ENCODE measurements at places on chromosomes 11 and 22.

- DNase-seq = no peak
Observed at GRCh38 chr11:16899708-16900303, 114.4 kb downstream of the PLEKHA7 start.

GRCh38 chr11:35088676-35089075 lies 50.3 kb upstream of the CD44 start:
- DNase-seq = no peak

- DNase-seq = no peak
Observed at GRCh38 chr11:92545906-92546471, 321.4 kb downstream of the FAT3 start.

- DNase-seq = no peak
Observed at GRCh38 chr11:116989184-116989583, 109.0 kb downstream of the SIK3 start.

GRCh38 chr11:109130910-109131309 lies 291.1 kb upstream of the C11orf87 start:
- DNase-seq = no peak

DNA sequence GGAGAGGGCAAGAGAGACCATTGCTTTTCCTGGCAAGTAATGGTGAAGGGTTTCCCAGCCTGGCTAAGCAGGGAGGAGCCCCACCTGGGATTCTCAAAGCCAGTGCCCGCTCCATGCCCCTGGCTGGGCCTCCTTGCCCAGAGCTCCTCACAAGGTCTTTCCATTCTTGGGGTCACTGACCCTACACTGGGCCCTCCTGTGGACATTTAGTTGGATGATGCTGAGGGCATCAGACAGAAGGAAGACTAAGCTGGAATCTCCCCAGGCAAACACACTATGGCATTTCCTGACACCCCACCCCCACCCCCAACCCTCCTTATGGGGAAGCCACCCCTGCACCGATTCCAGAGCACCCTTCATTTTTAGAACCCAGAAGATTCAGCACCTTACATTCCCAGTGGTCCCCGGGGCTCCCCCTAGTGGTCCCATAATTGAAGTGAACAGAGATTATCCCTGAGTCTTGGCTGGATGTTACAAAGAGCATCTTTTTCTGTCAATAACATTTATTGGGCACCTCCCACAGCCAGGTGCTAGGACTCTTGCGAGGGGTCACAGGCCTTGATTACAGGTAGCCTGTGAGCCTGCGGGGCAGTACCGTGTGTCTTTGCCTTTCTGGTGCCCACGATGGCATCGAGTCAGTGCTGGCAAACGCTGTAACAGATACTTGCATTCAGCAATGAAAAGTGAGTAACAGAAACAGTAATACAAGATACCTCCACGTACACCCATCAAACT lies 548.5 kb downstream of the BUD13 start:
- DNase-seq = peak; percentile 44

DNA sequence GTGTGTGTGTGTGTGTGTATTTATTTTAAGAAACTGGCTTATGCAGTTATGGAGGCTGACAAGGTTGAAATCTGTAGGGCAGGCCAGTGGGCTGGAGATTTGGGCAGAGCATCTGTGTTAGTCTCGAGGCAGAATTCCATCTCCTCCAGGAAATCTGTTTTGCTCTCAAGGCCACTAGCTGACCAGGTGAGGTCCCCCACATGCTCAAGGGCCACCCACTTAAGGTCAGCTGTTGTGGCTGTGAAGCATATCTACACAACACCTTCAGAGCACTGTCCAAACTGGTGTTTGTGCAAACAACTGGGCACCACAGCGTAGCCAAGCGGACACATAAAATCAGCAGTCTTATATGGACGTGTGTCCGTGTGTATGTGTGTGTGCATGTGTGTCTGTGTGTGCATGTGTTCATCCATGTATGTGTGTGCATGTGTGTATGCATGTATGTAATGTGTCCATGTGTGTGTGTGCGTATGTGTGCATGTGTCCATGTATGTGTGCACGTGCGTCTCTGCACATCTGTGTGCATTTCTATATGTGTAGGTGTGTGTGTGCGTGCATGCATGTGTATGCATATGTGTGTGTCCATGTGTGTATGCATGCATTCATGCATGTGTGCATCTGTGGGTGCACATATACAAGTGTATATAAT lies 400.9 kb downstream of the BRD1 start:
- DNase-seq = no peak

DNA sequence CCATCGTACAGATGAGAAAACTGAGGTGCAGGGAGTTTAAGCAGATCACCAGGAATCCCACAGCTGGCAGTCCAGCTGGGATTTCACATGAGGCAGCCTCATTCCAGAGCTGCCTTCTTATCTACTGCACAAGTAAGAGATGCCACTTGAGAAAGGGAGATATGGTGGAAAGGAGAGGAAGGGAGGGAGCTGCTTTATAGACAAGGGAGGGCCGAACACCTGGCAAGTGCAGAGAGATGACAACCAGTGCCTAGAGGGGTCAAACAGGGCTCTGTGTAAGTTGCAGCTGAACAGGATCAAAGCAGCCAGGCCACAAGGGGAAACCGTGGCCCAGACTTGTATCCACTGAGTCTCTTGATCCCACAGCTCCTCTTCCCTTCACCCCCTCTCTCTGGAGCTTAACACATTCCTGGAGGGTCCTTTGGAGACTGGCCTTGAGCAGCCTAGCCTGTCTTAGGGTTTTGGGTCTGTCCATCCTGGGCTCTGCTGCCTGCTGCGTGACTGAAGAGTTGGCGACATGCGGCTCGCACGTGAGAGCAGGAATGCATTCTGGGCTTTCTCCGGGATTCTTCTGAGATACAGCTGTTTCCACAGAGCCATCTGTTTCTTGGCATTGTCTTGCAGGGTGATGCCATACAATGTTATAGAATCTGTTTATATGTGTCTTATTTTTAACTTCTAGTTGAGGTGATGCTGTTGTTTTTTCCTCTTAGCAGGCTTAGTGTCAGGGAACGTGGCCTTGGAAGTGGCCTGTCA lies 268.5 kb upstream of the SYN3 start:
- no peak for DNase-seq

DNA sequence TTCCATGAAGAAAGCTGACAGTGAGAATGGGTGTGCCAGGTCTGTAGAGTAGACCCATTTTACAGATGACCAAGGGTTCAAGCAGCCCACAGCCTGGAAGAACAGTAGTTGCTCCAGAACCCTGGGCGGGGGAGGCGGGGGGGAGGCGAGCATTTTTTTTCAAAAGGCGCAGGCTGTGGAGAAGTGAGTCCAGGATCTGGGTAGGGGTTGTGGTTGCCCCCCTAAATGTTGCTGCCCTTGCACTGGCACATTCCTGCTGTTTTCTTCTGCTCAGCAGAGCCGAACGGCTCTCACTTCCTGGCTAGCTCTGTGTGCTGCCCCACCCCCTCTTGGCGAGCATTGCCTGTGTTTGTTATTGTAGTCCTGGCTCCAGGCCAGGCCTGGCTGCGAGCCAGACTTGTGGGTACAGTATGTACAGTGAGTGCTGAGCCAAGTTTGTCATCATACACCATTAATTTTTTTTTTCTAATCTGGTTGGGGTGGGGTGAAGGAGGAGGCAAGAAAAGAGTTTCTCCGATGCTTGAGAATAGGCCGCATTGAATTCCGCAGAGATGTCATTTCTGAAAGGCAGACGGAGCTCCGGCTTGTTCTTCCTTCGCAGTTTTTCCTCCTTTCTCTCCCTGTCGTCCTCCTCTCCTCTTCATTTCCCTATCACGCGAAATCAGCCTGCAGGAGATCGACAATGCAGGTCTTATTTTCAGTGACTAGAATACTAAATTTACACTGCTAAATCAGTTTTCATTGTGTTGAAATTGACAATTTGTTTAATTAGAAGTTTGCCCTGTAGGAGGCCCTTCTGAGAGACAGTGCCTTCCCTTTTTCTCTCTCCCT lies 100.5 kb downstream of the ZBTB16 start:
- peak; percentile 98 for DNase-seq

DNA sequence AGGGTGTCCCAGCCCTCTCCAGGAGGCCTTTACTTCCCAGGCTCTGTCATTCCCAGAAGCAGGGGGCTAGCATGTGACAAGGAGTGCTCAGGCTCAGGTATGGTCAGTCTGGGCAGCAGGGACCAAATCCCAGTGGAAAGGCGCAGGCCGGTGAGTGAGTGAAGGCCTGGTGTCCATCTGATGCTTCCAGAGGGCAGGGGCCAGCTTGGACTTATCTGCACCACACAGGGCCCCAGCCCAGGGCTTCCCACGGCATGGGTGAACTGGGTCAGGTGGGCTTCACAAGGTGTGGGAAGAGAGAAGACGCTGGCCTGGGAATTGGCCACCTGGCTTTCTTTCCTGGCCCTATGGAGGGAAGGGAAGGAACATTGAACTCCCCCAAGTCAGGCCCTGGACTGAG lies 20.4 kb upstream of the APOBEC3A start:
- no peak for DNase-seq

- peak; percentile 49 for DNase-seq
Observed at GRCh38 chr11:69131644-69132300, 24.0 kb upstream of the SMIM38 start.
